ENCODE measurements at places on chromosomes 1 and 21. TPM values are rescaled to one million over a fixed set of nuclear protein-coding genes. Genes with fewer than 3 reads are reported as not detected.

RAB25 gene
- 159 TPM for polyA plus RNA-seq

EDN2 gene
- polyA plus RNA-seq: 0.32 TPM

FCGR3A gene
- not detected for polyA plus RNA-seq

DNA sequence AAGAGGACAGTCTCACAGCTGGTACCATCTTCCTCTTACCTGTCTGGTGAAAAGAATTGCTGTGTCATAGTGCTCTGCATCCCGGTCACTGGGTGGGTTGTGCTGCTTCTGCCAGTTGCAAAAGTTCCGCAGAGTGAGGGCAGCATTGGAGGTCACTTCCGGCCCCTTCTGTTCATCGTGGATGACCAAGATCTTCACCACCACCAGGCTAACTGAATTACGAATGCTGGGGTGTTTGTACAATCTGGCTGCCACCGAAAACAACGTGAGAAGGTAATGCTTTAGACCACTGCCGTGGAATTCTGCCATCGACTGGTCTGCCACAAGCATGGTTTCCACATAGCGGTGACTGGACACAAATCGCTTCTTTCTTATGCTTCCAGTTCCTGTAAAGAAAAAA lies 2.9 kb downstream of the ADAMTS1 start:
- DNase-seq: no peak

DNA sequence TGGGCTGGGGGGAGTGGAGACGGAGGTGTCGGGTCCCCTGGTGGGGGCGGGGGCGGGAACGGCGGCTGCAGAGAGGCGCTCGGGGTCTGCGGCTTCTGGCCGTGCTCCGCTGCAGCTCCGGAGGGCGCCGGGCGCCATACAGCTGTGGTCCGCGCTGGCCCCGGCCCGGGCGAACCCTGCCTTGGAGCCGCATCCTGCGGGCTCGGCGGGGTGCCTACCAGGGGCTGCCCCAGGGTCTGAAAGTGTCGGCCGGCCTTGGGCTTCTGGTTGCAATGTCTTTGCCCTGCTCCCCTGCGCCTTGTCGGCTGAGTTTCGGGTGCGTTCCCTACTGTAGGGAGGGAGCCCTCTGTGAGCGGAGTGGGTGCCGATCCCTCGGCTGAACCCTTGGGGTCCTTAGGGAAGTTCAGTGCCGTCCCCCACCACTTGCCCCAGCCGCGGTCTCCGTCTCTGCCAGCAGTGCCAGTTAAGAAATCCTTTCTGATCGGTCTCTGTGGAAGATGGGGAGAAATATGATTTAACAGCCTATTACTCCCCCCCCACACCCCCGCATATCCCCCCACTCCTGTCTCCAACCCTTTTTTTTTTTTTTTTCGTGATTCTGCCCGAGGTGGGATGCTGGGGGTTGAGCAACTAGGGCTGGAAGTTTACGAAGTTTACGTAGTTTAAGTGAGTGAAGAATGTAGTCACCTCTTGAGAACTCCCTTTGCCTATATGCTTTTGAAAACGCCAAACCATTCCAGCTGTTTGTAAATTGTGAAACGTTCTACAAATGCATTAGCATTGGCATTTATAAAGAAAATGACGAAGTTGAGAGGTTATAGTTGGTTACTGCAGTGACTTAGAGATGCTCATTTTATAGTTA lies 588 bp downstream of the NEXN start:
- no peak for DNase-seq

- no peak for DNase-seq
Observed at GRCh38 chr1:1208713-1209433, 2.5 kb upstream of the TNFRSF18 start.
